Stimulated activated CD8-positive, alpha-beta memory T cell treated with anti-CD3 and anti-CD28 coated beads, Interleukin-4, amount 100 ng/mL, for 1 hour (primary cell): ENCODE measurements at places on chromosomes 2 and 18.

- DNase-seq = no peak
Observed at GRCh38 chr2:51995293-51995692, 963.4 kb upstream of the NRXN1 start.

DNA sequence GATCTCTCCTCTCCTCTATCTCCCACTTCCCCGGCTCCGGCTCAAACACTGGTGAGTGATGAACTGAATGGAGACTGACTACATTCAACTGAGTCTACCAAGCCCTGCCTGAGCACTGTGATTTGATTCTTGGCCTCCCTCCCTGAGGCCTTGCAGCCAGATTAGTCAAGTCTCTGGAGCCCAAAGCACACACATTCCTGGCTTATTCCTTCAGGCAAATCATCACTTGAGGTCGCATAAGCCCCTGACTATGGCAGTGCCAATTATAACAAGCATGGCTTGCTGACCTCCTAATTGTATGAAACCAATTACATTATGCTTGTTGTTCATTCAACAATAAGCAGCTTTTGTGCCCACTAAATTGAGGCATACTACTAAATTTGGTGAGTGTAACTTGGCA is 34.6 kb downstream of the EFEMP1 start:
- DNase-seq = no peak

DNA sequence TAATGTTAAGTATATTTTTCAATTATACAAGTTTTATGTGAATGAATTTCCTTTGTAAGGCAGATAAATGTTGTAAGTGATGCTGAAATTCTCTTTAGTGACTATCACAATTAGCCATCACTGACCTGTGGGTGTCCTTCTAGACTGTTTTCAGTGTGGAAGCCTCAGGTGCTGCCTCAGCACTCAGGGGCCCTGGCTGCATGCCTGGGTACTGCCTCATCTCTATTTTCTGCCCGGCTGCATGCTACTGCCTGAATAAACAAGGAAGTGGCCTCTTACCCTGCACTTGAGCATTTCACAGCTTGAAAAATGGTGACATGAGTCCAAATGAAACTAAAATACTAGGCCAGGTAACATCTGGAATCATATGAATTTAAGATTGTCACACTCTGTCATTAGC is 787.6 kb upstream of the SALL3 start:
- DNase-seq = no peak

GRCh38 chr2:235187806-235188205 is 236.0 kb downstream of the SH3BP4 start:
- DNase-seq = no peak

GRCh38 chr2:131349021-131349420 is 14.9 kb downstream of the RAB6D start:
- no peak for DNase-seq

DNA sequence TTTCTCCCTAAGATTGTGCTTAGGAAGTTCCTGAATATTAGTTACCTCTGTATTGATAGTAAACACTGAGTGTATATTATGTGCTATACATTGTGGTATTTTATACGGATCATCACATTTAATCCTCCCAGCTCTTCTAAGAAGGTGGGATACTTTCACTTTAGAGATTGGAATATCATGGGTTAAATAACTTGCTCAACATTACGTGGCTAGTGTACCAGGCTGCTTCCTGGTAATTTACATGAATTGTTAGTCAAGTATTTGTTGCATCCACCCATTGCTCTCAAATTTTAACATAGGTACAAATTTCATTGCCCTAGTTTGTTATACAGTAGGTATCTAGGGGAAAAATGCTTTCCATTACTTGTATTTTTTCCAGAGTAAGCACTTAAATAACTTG is 21.4 kb downstream of the FAM98A start:
- no peak for DNase-seq

GRCh38 chr18:72086421-72086820 is 457.7 kb downstream of the CBLN2 start:
- DNase-seq = no peak

DNA sequence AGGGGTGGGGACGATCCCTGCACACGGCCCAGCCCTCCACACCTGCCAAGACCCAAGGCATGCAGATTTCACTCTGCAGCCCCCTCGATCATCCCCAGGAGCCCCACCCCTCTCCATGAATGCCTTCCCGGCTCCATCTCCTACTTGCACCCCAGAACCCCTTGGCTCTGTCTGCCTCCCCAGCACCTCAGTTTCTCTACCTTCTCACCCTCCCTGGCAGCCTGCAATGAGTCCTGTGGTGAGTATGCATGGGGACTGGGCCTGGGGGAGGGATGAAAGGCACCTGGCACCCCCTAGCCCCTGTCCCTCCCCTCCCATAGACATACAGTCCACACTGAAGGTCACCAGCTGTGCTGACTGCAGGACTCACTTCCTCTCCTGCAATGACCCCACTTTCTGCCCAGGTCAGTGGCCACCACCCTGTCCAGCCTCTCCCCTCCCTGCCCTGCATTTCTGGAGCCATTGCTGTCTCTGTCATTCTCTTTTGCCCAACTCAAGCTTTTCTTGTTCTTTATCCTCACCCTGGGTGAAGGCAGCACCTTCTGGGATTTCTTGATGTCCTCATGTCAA is 1.0 kb downstream of the TEX51 start:
- DNase-seq = no peak

DNA sequence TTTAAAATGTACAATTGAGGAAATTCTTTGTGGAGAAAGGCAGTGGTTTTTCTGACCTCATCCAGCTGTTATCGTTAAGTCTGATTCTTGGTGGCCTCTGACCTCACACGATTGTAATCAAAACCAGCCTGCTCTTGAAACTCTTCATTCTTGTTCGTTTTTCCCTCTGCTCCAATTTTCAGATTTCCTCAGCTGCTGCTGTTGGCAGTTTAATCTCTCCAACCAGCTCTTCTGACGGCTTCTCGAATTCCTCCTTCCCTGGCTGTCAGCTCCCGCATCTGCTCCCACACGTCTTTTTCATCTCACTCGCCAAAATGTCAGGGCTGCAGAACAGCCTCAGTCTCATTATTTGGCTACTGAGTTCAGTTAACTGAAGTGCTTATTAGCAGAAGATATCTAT is 136.1 kb downstream of the DCDC2C start:
- no peak for DNase-seq

- no peak for DNase-seq
Observed at GRCh38 chr2:74391209-74391579, 11.1 kb upstream of the DCTN1 start.

DNA sequence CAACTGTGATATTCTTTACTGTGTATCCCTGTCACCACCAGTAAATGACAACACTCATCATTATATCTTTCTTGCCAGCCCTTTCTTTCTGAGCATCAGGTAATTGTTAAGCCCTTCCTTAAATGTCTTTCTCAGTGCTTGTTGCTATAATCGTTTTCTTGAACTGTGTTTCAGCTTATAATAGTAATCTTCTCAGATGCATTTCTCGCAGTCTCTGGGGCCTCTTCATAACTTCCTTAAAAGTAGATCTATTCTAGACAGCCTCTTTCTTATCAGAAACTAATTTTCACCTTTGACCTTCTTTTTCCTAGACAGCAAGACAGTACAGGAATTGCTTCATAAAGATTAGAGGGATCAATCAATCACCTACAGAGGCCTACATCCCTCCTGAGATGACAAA is 648.1 kb downstream of the CPS1 start:
- DNase-seq = no peak

- DNase-seq = no peak
Observed at GRCh38 chr18:3016585-3017297, 3.8 kb upstream of the LPIN2 start.

- DNase-seq = no peak
Observed at GRCh38 chr2:122703676-122704075, 948.2 kb downstream of the TSN start.

- DNase-seq = no peak
Observed at GRCh38 chr18:58042826-58043490, 1.1 kb upstream of the NEDD4L start.

DNA sequence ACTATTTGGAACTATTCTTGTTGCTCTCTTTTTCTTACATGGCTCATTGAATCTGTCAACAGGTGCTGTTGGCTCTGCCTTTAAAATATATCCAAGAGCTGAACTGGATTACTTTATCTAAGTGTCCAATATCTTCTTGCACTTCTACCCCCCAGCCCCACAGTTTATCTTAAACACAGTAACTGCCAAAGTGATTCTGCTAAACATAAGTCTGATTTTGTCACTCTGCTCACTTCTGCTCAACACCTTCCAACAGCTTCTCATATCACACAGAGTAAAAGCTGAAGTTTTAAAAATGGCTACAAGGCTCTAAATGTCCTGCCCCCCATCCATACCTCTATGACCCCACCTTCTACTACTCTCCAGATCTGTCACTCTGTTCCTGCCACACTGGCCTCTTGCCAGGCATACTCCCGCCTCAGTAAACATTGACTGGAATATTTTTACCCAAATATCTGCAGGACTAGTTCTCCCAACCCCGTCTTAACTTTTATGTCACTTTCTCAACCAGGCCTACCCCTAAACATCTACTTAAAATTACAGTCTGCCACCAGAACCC is 130.7 kb downstream of the CCDC148 start:
- DNase-seq = no peak

GRCh38 chr18:40866013-40866645 is 1088.9 kb upstream of the PIK3C3 start:
- DNase-seq = no peak

DNA sequence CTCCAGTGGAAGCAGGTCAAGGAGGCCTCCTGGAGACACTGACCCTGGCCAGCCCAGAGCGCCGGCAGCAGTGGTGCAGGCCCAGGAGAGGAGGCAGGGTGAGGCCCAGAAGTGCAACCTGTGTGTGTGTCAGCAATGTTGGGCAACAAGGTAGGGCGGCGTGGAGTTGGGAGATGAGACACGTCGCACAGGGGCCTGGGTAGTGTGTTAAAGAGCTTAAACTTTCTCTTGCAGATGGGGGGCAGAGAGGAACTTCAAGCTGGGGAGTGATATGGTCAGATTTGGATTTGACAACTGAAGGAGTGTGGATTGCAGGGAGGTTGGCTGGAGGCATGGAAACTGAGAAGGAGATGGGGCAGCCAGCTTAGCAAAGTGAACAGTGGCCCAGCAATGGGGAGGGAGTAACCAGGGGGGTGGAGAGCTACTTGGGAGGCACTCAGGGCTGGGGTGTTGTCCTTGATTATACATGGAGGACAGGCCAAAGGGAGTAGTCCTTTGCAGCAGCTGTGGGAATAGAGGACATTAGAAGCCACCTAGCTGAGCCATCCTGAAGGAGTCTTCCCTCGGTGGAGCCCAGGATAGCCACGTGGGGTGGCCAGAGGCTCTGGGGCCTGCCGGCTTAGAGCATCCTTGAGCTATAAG is 278.6 kb upstream of the HS6ST1 start:
- DNase-seq = no peak

DNA sequence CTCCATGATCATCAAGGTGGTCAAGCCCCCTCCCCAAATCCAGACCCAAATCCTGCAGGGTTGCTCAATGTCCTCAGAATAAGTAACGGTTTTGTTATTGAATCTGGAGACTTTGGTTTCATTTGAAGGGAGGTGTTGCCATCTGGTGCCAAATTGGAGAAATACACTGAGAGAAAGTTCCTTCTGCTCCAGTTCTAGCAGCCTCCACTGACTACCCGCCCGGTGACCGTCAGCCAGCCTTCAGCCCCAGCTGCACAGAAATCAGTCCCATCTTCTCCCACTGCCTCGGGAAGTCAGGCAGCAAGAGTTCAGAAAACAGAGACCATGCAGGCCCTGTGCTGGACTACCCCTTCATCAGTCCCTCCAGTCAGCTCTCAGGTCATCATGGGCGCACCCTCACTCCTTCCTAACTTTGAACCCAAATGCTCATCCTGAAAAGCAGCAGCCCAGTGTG is 38.7 kb downstream of the PKDCC start:
- DNase-seq = no peak

- DNase-seq = no peak
Observed at GRCh38 chr2:119716284-119716672, 37.3 kb downstream of the TMEM177 start.

DNA sequence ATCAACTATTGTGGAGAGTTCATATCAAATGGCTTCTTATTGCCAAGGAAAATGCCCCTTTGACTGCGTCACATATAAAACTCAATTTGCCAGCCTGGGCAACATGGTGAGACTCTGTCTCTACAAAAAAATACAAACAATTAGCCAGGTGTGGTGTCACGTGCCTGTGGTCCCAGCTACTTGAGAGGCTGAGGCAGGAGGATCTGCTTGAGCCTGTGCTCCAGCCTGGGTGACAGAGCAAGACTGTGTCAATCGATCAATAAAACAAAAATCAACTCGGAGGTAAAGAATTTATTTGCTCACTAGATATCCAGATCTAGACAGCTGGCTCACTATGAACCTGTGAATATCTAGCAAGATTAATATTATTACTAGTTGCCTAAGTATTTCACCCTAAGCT is 1.7 kb upstream of the ZCCHC2 start:
- DNase-seq = no peak

GRCh38 chr2:223102040-223102400 is 50.0 kb downstream of the KCNE4 start:
- DNase-seq = no peak

DNA sequence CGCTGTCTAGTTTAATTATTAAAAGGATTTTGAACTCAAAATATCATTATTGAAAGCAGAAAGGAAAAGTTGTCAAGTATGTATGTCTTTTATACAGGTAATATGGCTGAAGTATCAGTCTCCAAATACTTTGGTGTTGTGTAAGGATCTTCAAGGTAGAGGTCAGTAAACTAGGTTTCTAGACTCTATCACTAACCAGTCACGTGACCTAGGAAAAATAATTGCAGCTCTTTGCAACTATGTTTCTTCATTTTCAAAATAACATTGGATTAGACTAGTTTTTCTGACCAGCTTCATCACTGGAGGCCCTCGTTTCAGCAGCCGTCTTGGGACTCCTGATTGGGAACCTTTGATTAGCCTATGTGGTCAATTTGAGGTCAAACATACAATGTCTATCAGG is 21.4 kb upstream of the MTX2 start:
- no peak for DNase-seq

GRCh38 chr2:8999797-9000196 is 3.7 kb downstream of the MBOAT2 start:
- no peak for DNase-seq

GRCh38 chr2:235675678-235676535 is 182.1 kb downstream of the AGAP1 start:
- no peak for DNase-seq
